Right renal pelvis (tissue), 4 donors: ENCODE measurements at places on chromosomes 3 and 15. TPM values are rescaled to one million over a fixed set of nuclear protein-coding genes. Genes with fewer than 3 reads are reported as not detected.

DNA sequence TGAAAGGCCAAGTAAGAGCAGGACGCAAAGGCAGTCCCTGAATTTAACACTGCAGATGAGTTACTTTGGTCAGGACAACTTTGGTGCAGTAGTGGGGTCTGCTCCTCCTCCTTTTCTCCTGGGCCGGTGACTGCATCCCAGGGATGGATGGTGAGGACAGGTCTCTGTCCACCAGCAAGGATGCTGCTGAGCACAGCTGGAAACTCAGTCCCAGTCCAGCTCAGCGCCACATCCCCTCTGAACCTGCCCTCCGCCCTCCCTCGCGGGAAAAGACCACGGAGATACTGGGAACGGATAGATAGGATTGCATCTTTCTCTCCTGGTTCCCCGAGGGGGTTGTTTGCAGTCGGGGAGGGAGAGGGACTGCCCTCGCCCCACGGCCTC is 13.8 kb downstream of the GRAMD2A start:
- DNase-seq: no peak

DNA sequence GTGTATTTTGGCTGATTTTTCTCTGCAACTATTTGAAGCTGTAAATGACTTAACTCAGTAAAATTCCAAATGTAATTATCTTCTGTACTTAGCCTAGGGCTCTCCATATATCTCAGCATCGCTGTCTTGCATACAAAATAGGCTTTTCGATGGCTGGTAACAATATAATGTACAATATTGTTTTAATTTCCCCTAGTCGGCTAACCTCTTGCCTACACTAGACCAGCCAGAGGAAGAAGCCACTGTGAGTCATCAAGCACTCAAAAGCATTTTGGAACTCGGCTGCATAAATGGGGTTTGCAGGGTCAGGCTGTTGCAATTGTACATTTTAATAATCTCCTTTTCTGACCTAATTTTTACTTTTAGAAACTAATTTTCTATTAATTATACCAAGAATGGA is 583.8 kb downstream of the FOXP1 start:
- DNase-seq: no peak

- no peak for DNase-seq
Observed at GRCh38 chr3:117285737-117286136, 576.2 kb downstream of the TUSC7 start.

DNA sequence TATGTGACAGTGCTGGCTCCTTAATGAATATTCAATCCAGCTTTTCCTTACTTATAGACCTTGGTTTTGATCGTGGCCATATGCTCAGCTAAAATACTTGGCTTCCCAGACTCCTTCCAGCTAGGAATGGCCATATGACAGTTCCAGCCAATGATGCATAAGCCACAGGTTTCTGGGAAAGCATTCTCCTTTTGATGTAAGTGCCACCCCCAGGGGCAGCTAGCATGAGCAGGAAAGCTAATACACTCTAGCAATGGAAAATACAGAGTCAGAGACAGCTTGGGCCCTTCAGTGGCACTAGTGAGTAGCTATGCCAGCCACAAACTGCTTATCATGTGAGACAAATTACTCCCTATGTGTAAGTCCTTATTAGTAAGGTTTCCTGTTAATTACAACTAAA is 26.7 kb downstream of the TBC1D2B start:
- no peak for DNase-seq

DNA sequence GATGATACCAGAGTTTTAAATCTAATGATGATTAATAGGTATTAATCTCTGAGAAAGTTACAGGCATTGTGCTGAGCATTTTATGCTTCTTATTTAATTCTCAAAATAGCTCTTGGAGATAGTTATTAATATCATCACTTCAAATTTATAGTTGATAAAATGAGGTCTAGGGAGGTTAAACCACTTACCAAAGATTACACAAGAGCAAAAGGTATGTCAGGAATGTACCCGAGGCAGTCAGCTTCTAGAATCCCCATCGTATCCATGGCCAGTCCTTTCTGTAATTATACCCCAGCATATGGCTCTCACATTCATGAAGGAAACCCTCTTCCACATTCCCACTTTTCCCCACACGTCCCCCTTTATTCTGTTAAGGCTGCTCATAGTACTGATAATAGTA is 421.3 kb downstream of the PYDC2 start:
- no peak for DNase-seq

DNA sequence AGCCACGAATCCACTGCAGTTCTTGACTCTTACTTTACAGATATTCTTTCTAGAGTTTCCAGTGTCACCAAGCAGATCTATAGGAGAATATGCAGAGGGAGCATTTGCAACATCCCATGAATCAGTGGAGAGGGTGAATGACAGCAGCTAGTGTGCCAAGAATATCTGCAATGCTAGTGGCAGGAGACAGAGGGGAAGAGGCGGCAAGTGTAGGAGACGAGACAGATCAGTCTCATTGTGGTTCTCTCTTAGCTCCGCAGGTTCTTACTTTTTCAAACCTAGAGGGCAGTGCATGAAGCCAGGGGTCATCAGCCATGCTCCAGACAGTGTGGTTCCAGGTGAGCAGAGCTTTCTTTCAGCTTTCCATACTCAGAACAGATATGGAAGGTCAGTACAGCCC is 744 bp downstream of the ZNF619 start:
- no peak for DNase-seq

GRCh38 chr15:49154799-49155109 is 645 bp downstream of the COPS2 start:
- DNase-seq: no peak

Gene CD80
- polyA plus RNA-seq: 0.13 TPM

Gene GOLGA6D
- polyA plus RNA-seq: 0.17 TPM

Gene AMT
- polyA plus RNA-seq: 36.3 TPM

Gene CAPN3
- 29.1 TPM for polyA plus RNA-seq

Gene CAMK2N2
- polyA plus RNA-seq: not detected

Gene RPL29
- polyA plus RNA-seq: 1,899 TPM
